ENCODE measurements at places on chromosomes 12 and 14.

GRCh38 chr14:103700753-103701490, 14.3 kb downstream of the XRCC3 start:
- peaks cover 12% of the 10 kb centered on the region for H3K4me1 ChIP-seq
- H3K4me3 ChIP-seq, result no peak overlapping the region
- no peaks in the 10 kb centered on the region for H3K27me3 ChIP-seq
- peak overlapping the region; percentile 56 for H3K27ac ChIP-seq
- peak; percentile 68 for DNase-seq
- peaks cover 3% of the 10 kb centered on the region for H3K36me3 ChIP-seq

DNA sequence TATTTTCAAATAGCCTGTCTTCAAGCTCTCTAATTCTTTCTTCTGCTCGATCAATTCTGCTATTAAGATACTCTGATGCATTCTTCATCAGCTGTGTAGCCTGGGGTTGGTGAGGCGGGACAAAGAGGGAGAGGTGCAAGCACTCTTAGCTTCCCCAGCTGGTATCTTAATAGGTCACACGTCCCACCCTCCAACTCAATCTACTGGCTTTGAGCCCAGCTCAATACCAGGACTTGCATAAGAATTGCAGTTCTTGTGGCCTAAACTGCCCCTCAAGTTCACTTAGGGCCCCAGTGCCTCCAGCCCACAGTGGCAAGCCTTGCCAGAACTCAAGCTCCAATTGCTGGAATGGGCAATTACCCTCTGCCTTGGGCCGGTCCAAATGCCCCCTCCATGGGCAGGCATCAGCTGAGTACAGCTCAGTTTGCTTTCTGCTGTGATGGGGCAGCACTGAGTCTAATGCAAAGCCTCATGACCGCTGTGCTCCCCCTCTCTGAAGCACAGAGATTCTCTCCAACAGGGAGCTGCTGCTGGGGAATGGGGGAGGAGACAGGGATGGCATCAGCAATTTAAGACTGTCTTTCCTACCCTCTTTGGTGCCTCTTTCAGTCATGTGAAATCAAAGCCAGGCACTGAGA, 5.6 kb upstream of the SPATA7 start:
- H3K36me3 ChIP-seq, result no peaks in the 10 kb centered on the region
- no peaks in the 10 kb centered on the region for H3K4me1 ChIP-seq
- no peak overlapping the region for H3K27ac ChIP-seq
- H3K4me3 ChIP-seq, result no peak overlapping the region
- no peak for DNase-seq
- no peaks in the 10 kb centered on the region for H3K27me3 ChIP-seq

DNA sequence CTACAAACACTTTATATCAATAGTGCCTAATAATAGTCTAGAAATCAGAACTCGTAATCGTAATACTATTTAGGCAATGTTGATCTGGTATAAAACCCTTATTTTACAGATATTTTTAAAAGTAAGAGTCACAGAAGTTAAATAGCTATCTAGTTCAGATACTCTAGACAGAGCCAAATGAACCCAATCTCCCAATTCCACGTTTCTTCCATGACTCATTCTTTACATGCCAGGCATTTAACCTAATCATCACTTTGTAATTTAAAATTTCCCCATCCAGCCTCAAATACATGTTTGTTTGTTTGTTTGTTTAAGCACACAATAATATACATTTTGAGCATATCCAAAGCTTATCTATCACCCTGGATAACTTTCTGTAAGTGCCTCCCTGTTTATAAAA, 36.4 kb upstream of the GARIN6 start:
- H3K36me3 ChIP-seq, result no peaks in the 10 kb centered on the region
- no peaks in the 10 kb centered on the region for H3K4me1 ChIP-seq
- no peak for DNase-seq
- H3K27ac ChIP-seq, result no peak overlapping the region
- no peaks in the 10 kb centered on the region for H3K27me3 ChIP-seq
- no peak overlapping the region for H3K4me3 ChIP-seq

- H3K4me3 ChIP-seq, result peak overlapping the region; percentile 65
- DNase-seq, result peak; percentile 89
- H3K27ac ChIP-seq, result peak overlapping the region; percentile 97
- no peaks in the 10 kb centered on the region for H3K36me3 ChIP-seq
- peaks cover 19% of the 10 kb centered on the region for H3K4me1 ChIP-seq
These were observed 1.2 kb upstream of the CPNE8 start for GRCh38 chr12:38906482-38907200.

GRCh38 chr12:2329661-2330210, 276.9 kb downstream of the CACNA1C start:
- H3K27ac ChIP-seq, result no peak overlapping the region
- no peak overlapping the region for H3K4me3 ChIP-seq
- peaks cover 66% of the 10 kb centered on the region for H3K4me1 ChIP-seq
- H3K36me3 ChIP-seq, result no peaks in the 10 kb centered on the region
- no peak for DNase-seq

DNA sequence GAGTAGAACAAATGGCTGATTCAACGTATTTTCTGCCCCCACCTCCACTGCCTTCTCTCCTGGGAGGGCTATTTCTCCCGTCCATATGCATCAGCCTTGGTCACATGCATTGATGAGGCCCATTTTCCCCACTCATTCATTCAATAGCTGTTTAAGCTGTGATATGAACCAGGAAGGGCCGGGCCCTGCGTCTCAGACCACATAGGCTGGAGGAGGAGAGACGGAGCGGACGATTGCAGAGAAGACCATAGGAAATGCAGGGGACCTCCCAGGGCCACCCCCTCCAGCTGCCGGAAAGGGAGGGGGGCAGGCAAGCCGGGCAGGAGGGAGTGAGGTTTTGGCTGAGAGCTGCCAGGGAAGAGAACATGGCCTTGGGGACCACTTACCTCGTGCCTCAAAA, 104.4 kb upstream of the TMEM132D start:
- H3K27me3 ChIP-seq, result no peaks in the 10 kb centered on the region
- no peak overlapping the region for H3K4me3 ChIP-seq
- no peaks in the 10 kb centered on the region for H3K4me1 ChIP-seq
- no peak for DNase-seq
- H3K27ac ChIP-seq, result no peak overlapping the region

DNA sequence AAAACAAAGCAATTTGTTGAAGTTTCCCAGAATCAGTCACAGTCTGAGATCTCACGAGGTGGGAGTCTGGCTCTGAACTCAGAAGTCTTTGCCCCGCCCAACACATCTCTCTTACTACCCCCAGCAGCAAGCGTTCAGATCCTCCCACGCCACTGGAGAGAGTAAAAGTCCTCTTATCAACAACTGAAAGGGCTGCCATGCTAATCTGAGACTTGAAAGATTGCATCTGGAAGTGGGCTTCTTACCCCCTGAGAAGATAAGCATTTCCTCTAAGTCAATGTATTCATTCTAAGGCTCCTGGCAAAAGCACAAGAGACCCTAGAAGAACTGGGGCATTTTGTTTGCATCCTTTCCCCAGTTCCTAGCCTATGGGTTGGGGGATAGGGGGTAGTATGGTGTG, 34.1 kb upstream of the STON2 start:
- H3K36me3 ChIP-seq, result no peaks in the 10 kb centered on the region
- no peak overlapping the region for H3K27ac ChIP-seq
- DNase-seq, result no peak
- H3K4me1 ChIP-seq, result peaks cover 3% of the 10 kb centered on the region

DNA sequence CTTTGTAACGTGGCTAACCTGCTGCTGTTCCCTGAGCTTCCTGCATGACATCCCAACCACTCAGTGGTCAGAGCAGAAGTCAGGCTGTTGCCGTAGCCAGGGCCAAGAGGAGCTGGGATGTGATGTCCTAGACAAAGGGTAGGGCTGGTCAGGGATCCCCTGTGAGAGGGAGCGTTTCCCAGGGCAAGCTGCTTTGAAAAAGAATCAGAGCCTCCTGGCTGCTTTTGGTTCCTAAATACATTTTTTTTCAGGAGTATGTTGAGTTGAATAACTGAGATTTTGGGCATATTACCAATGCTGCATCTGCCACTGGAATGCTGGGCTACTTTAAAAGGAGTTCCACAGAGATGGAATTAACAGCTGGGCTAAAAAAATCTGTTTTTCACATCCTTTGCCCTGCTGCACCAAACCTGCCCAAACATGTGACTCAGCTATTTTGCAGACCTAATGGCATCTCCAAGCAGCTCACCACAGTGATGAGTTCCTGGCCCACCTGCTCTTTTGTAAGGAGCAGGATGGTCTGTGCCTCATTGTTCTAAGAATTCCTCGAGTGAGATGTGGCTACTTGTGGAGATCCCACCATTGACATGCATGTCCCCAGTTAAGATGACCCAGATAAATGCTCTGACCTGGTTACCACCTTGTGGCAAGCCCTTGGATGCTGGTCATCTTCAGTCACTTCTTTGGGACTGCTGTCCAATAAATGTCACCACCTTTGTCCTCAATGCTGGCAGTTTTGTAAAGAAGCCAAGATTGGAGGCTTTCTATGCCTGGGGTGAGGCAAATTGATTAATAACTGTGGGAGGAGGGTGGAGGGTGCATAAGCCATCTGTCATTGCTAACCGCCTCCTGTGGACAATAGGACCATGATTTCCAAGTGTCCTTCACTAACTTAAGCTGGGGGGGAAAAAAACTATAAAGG, 24.1 kb downstream of the ANKRD13A start:
- peaks cover 75% of the 10 kb centered on the region for H3K36me3 ChIP-seq
- H3K4me3 ChIP-seq, result no peak overlapping the region
- H3K27me3 ChIP-seq, result no peaks in the 10 kb centered on the region
- H3K4me1 ChIP-seq, result peaks cover 19% of the 10 kb centered on the region
- no peak for DNase-seq

DNA sequence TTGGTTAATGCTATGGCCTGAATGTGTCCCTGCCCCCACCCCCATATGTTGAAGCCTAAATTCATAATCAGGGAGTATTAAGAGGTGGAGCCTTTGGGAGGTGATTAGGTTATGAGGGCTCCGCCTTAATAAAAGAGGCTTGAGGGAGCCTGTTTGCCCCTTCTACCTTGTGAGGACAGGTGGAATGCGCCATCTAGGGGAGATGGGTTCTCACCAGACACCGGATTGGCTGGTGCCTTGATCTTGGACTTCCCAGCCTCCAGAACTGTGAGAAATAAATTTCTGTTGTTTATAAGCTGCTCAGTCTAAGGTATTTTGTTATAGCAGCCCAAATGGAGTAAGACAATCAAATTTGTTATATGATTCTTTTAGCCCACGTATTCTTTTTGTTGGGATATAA, 148.3 kb downstream of the PTCSC3 start:
- H3K27ac ChIP-seq, result no peak overlapping the region
- H3K27me3 ChIP-seq, result no peaks in the 10 kb centered on the region
- no peak overlapping the region for H3K4me3 ChIP-seq
- DNase-seq, result no peak

All from heart left ventricle (tissue), 16 donors.